ENCODE measurements at places on chromosomes 2 and 18. TPM values are rescaled to one million over a fixed set of nuclear protein-coding genes. Genes with fewer than 3 reads are reported as not detected.

The CDCA7 gene
- total RNA-seq = 1.0 TPM

The ZBTB7C gene
- total RNA-seq = 44.2 TPM

The C2orf80 gene
- total RNA-seq = not detected

The ADD2 gene
- total RNA-seq = 3.2 TPM

The PXDN gene
- 38.1 TPM for total RNA-seq

The RNF138 gene
- 22.2 TPM for total RNA-seq

The ACTG2 gene
- total RNA-seq = 4.4 TPM

The LINC00305 gene
- total RNA-seq = not detected

The DTNA gene
- total RNA-seq = 81.8 TPM

The PSMA8 gene
- total RNA-seq = not detected

The SERPINB11 gene
- not detected for total RNA-seq

The LYG2 gene
- not detected for total RNA-seq

The BOLA3 gene
- 13.0 TPM for total RNA-seq

- no peak for DNase-seq
Measured at GRCh38 chr2:201260302-201260800, at the start of gene CASP8. Gene CASP8 (plus strand): TSS chr2:201260536. CDS start chr2:201266487, 5,951 bp downstream.

GRCh38 chr18:2635586-2635985 is 19.9 kb upstream of the SMCHD1 start:
- DNase-seq = no peak

- no peak for DNase-seq
Measured at GRCh38 chr2:203533676-203534591, 1.2 kb downstream of the RAPH1 start.

DNA sequence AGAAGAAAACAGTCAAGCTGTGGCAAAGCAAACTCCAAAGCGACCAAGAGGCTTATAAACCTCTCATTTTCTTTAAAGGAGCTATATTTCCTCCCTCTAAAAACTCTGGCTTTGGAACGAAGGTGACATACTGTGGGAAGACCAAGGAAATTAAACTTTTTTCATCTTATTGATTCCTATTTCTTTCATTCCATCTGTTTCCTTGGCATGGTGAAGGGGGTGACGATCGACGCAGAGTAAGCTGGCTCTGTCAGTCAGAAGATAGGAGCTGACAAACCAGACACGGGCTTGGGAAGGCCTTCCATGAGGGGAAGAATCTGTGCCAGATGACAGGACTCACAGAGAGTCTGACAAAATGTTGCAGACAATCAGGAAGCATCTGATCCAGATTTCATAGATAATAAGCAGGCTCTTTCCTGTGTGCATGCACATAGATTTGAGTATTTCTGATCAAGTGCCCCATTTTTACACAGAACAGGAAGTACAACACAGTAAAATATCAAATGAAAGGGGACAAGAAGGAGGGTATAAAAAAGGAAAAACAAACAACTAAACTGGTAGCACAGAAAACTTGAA is 261.7 kb downstream of the SATB2 start:
- no peak for DNase-seq

DNA sequence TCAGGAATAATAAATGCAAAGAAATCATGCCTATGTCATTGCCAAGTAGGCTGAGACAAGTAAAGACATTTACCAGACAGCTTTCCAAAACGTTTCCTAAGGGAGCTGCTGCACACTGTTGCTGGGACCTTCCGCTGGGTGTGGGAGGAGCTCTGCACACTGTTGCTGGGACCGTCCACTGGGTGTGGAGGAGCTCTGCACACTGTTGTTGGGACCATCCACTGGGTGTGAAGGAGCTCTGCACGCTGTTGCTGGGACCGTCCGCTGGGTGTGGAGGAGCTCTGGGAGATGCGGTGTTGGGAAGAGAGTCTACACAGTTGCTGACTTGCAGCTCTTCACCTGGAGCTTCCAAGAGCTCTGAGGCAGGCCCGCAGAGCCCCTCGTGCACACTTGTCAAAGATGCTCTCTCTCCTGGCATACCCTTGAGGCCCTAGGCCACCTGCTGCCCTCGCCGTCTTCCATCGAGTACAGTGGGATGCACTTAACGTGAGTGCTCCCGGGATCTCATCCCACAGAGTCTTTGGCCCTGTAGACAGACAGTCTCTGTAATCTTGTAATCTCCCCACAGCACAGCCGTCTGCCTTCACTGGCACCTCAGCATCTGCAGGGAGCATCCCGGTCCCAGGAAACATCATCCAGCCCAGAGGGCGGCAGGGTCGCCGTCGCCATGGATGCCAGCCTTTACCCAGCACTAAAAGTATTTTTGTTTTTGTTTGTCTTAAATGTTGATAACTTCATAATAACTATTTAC is 51.4 kb downstream of the TRAPPC12 start:
- DNase-seq = no peak

DNA sequence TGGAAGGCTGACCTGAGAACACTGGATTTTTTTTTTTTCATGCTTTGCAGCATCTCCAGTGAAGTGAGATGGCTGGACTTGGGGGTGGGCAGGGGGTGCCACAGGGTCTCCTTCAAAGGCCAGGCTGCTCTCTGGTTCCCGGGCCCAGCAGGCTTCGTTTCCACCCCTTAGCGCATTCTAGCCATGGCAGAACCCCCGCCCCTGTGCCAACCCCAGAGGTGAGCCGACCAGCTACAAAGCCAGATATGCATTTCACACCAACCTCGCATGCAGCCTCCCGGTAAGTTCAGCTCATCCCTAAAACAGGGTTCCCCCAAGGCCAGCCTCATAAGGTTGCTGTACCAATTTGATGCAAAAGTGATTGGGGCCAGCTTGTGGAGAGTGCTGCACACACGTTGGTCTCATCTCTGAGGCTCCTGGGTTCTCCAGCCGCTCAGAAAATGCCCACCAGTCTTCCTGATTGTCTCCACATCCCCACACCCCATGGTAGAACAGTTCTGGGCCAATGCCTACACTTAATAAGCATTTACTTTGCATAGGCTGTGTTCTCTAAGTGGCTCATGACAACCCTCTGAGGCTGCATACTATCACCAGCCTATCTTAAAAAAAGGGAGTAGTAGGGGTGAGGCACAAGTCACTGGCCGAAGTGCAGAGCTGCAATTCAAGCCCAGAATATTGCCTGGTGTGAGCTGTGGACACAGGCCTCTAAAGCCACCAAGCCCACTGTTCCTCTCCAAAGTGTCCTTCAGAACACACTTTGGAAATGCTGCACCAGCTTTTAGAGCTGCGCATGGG is 23.3 kb downstream of the SMAD7 start:
- DNase-seq = no peak

- no peak for DNase-seq
Measured at GRCh38 chr2:117771969-117772630, 42.4 kb upstream of the DDX18 start.

GRCh38 chr18:9215221-9215933 is 78.8 kb downstream of the ANKRD12 start:
- no peak for DNase-seq

DNA sequence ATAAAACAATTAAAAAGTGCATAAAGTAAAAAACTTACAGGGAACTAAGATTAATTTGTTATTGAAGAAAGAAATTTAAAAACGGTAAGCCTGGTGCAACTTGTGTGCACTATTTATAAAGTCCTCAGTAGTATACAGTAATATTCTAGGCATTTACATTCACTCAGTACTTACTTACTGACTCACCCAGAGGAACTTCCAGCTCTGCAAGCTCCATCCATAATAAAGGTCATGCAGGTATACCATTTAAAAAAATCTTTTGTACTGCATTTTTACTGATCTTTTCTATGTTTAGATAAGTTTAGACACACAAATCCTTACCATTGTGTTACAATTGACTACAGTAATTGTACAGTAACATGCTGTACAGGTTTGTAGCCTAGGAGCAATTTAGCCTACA is 51.5 kb upstream of the NXPH2 start:
- DNase-seq = no peak

DNA sequence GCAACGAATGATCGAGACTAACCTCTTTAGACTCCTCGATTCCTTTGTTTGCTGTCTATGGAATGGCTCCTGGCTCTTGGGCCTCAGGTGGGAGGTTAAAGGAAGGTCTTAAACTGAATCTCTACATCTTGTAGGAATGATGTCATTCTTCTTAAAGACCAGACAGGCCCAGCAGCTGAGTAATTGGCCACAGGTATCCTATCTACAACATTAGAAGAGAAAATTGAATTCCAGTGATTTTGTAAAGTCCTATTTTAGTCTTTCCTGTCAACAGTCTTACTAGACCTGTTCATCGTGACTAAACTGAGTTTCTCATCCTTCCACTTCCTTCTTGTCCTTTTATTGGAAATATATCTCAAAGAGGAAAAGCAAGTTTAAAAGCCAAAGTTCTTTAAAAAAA is 274.8 kb downstream of the ALPK2 start:
- DNase-seq = no peak

GRCh38 chr18:13915995-13916431 is 677 bp upstream of the MC2R start:
- DNase-seq = no peak

DNA sequence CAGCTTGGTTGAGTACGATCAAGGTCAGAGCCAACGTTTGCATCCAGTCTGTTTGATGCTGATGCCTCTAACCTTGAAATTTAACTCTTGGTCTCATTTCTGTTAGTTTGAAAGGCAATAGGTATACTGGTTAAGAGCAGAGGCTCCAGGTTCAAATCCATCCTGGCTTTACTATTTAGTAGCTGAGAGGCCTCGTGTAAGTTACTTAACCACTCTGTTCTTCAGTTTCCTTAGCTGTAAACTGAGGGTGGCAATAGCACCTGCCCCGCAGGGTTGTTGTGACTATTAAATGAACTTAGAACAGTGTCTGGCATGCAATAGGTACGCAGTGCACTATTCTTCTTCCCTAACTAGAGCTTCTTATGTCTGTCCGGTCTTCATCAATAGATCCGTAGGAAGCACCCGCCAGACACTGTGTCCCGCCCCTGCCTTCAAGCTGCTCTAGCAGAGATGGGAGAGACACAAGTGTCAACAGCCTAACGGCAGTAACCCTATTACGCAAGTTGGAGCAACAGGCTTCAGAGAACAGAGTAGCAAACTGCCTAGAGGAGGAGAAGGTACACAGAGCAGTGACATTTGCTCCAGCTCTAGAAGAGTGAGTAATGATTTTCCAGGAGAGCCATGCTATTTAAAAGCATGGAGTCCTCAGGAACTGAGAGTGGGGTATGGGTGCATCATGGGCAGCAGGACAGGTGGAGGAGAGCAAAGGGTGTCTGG is 62.7 kb upstream of the ST3GAL5 start:
- no peak for DNase-seq

DNA sequence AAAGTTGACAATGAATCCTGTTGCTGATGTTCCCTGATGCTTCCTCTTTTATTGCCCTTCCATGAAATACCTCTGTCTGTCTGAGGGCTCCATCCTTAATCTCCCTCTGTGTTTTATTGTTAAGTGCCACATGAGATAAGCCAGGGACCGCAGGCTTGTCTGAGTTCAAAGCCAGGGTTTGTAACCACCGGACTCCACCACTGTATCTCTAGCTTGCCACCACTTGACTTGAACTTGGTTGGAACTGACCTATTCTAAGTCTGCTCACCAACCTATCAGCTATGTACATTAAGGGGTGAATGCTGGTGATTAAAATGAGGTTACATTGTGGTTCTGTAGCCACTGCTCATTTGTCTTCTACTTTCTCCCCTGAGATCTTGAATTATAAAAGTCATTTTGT is 328.5 kb upstream of the ZEB2 start:
- DNase-seq = no peak

- no peak for DNase-seq
Measured at GRCh38 chr2:114688241-114688640, 245.8 kb downstream of the DPP10 start.

DNA sequence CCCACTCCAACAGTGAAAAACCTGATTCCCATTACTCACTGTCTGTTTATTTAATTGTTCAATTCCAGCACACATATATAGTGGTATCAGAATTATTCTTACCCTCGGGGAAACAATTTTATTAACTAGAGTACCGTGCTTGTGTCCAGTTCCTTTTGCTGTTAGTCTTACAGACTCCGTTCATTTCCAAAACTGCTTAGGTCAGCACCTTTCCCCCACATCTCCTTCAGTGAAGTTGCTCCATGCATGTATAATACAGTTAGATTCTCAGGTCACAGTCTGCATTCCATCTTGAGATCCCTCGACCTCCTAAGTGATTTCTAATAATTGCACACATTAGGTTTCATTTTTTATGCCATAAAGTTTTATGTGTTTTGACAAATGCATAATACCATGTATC is 56.3 kb upstream of the ZNF521 start:
- no peak for DNase-seq

DNA sequence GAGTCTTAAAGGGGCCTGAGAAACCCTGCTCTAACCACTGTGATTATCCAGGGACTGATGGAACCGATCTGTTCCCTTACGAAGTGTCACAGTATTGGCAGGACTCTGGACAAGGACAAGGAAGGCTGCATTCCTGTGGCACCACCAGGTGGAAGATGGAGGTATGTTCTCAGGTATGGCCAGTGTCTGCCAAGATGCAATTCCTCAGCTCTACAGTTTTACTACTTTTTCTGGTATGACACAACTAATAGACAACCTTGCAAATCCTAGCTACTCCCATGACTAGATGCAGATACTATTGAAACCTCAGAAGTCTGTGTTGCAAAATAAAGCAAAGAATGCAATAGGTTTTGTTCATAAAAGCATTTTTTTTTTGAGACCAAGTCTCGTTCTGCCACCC is 14.6 kb downstream of the RAB31 start:
- no peak for DNase-seq

Measured in sciatic nerve (tissue), 2 donors.